ENCODE measurements at places on chromosomes 16 and 17. TPM values are rescaled to one million over a fixed set of nuclear protein-coding genes. Genes with fewer than 3 reads are reported as not detected.

DNA sequence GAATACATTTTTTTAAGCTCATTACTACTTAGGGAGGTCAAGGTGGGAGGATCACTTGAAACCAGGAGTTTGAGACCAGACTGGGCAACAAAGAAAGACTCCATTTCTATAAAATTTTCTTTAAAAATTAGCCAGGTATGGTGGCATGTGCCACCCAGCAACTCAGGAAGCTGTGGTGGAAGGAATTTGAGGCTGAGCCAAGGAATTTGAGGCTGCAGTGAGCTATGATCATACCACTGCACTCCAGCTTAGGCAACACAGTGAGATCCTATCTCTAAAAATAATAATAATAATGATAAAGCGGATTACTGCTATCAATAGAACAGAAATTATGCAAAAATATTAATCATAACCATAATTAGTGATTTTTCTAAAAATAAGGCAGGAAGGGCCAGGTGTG, 170.3 kb downstream of the COPRS start:
- H3K4me3 ChIP-seq: no peak overlapping the region
- H3K36me3 ChIP-seq: no peaks in the 10 kb centered on the region
- no peak overlapping the region for H3K27ac ChIP-seq
- no peak for DNase-seq

DNA sequence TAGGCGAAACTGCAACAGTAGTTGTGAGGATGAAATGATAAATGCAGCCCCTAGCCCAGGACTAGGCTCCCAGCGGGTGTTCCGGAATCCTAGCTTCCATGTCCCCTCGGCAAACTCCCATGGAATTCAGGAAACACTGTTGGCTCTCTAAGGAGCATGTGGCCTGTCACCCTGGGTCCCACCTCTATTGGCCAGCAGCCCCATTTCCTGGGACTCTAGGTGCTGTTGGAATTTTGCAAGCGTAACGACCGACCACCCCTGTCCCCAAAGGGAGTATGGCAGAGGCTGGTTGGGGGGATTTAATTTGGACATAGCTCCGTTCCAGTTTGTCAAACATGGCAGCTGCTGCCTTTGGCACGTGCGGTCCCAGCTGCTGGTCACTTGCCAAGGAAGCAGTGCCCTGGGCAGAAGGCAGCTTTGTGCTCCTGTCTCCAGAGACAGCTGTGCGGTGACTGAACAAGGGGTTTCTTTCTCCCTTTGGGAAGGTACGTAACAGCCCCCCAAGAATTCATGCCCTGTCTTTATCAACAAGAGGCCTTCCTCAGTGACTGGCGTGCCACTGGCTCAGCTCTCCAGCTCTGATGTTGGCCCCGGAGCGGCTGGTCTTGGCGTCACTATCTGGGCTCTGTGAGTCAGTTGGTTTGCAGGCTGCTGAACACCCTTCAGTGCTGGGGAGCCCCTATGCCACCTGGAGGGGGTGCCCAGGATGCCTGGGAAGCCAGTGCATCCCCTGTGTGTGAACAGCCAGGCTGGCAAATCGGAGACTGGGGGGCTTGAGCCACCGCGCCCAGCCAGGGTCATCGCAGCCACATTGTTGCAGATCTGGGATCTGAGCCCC, 235.2 kb upstream of the TNRC6C start:
- DNase-seq: no peak
- no peak overlapping the region for H3K27ac ChIP-seq
- H3K4me1 ChIP-seq: no peaks in the 10 kb centered on the region
- no peak overlapping the region for H3K4me3 ChIP-seq
- H3K36me3 ChIP-seq: no peaks in the 10 kb centered on the region

GRCh38 chr17:77381185-77381700, 240.5 kb downstream of the SEC14L1 start:
- H3K4me1 ChIP-seq: peaks cover 76% of the 10 kb centered on the region
- H3K27ac ChIP-seq: peak overlapping the region; percentile 36
- no peaks in the 10 kb centered on the region for H3K27me3 ChIP-seq
- H3K4me3 ChIP-seq: no peak overlapping the region

DNA sequence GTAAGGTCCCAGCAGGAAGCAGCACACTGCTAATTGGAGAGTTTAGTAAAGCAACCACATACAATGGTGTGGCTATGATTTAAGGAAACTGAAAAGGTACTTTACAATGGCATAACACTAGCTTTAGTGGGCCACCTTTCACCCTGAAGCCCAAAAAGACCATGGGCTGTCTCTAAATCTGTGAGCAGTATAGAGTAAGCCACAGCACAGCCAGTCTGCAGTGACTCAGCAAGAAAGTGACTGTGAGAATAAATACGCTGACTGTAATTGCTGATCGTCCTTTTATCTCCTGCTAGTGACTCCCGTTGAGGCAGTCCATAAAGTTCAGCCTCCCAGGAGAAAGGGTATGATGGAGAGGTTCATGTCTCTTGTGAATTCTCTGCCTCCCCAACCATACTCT, 679.8 kb upstream of the KIF2B start:
- DNase-seq: no peak
- H3K4me3 ChIP-seq: no peak overlapping the region
- H3K27ac ChIP-seq: no peak overlapping the region
- no peaks in the 10 kb centered on the region for H3K27me3 ChIP-seq
- H3K36me3 ChIP-seq: no peaks in the 10 kb centered on the region
- H3K4me1 ChIP-seq: no peaks in the 10 kb centered on the region

DNA sequence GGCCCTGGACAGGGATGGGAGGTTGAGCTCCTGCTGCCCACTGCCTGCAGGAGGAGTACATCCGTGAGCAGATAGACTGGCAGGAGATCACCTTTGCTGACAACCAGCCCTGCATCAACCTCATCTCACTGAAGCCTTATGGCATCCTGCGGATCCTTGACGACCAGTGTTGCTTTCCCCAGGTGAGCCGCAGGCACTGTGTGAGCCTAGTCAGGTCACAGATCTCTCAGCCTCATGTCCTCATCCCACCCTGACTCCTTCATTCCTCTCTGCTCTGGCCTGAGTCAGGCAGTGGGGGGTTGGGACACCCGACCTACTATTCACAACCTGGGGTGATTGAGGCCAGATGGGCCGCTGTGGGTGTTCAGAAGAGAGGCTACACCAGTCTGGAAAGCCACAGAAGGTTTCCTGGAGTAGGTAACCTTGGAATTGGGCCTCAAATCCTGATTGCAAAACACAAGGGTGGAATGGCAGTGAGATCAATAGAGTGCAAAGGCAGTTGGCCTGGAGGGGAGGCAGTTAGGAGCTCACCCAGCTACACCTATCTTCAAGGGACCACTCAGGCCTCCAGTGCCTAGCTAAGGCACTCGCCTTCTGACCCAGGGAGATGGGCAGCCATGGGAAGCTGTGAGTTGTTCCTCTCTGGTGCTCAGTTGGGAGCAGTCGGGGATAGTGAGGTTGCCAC, 29.7 kb downstream of the MYO15A start:
- H3K4me1 ChIP-seq: no peaks in the 10 kb centered on the region
- DNase-seq: no peak
- peaks cover 3% of the 10 kb centered on the region for H3K27me3 ChIP-seq
- H3K27ac ChIP-seq: no peak overlapping the region
- H3K36me3 ChIP-seq: no peaks in the 10 kb centered on the region
- no peak overlapping the region for H3K4me3 ChIP-seq

DNA sequence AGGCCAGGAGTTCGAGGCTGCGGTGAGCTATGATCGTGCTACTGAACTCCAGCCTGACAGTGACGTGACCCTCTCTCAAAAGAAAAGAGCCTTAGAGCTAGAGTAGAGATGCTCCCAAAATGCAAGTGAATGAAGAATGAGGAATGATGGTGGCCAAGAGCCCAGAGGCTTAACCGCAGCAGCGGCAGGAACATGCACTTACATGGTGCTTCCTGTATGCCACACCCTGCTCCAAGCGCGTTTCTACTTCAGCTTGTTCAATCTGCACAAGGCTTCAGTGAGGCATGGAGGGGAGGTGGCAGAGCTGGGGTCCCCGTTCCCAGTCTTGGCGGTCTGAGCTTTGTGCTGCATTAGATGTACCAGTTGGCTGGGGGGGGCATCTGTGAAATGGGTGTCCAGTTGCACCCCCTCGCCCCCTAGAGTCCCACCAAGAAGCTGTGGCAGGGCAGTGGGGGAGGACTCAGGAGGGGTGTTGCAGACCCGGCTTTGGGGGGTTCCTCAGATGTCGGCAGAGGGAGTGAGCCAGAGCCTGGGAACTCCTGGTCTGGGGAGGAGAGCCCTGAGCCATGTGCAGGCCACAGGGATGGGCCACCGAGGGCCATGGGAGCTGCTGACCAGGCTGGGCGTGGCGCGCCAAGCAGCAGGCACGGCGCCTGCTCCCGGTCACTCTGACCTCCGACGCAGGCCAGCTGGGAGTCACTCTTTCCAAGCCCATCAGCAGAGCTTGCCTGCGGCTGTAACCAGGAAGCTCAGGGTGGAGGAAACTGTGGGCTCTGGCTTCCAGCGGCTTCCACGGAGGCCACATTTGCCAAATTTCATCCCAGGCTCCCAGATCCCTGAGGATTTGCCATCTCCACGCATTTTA, 260.1 kb downstream of the PARN start:
- DNase-seq: no peak
- no peaks in the 10 kb centered on the region for H3K36me3 ChIP-seq
- H3K4me3 ChIP-seq: no peak overlapping the region

- H3K4me3 ChIP-seq: no peak overlapping the region
- peaks cover 9% of the 10 kb centered on the region for H3K4me1 ChIP-seq
- peak overlapping the region; percentile 75 for H3K27ac ChIP-seq
- H3K27me3 ChIP-seq: no peaks in the 10 kb centered on the region
- peak; percentile 16 for DNase-seq
- no peaks in the 10 kb centered on the region for H3K36me3 ChIP-seq
These were observed 256.7 kb downstream of the CDH11 start for GRCh38 chr16:64865069-64865696.

GRCh38 chr16:86073763-86074493, 175.0 kb downstream of the IRF8 start:
- H3K36me3 ChIP-seq: no peaks in the 10 kb centered on the region
- DNase-seq: no peak
- H3K4me1 ChIP-seq: peaks cover 17% of the 10 kb centered on the region
- peak overlapping the region; percentile 63 for H3K27ac ChIP-seq
- H3K4me3 ChIP-seq: no peak overlapping the region

- H3K4me1 ChIP-seq: peaks cover 17% of the 10 kb centered on the region
- H3K27ac ChIP-seq: peak overlapping the region; percentile 64
- no peaks in the 10 kb centered on the region for H3K27me3 ChIP-seq
These were observed 5.0 kb downstream of the DPH1 start for GRCh38 chr17:2034806-2035540.

DNA sequence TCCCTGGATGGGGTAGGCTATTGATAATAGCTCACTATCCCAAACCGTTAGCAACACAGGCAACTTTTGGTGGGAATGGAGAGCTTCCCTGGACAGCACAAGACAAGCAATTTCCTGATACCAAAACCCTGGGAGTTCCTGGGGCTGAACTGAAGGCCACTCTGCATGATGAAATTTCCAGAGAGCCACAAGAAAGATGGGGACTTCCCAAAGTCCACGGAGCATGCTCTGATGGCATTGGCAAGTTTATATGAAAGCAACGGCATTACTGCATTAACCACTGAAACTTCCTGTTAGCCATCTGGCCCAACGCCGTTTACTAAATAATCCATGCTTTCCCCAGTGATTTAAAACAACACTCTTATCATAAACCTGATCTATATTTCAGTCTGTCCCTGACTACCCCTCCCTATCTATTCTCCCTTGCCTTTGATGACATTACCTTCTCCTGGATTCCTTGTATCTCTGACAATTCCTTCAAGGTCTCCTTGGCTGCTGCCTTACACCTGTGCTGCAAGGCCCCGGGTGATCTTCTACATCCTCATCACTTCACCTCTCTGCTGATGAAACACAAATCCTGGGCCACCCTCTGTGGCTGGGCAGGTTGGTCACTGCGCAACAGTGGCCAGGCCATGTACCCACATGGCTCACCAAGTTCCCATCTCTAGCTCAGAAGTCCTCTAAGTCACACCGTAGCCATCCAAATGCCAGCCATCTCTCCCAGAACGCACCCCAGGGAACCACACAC, 108.5 kb upstream of the RCVRN start:
- no peak overlapping the region for H3K4me3 ChIP-seq
- peak; percentile 66 for DNase-seq
- no peaks in the 10 kb centered on the region for H3K27me3 ChIP-seq
- H3K4me1 ChIP-seq: peaks cover 2% of the 10 kb centered on the region

DNA sequence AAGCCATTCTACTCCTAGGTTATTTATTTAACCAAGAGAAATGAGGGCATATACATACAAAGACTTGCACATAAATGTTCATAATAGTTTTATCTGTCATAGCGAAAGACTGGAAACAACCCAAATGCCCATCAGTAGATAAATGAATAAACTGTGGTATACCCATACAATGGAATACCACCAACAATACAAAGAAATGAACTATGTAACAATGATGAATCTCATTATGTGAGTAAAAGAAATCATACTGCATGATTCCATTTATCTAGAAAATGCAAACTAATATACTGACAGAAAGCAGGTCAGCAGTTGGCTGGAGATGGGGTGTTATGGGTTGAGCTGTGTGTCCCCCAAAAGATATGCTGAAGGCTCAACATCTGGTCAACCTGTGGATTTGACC, 57.3 kb downstream of the CEP95 start:
- no peaks in the 10 kb centered on the region for H3K4me1 ChIP-seq
- H3K36me3 ChIP-seq: peaks cover 49% of the 10 kb centered on the region
- H3K4me3 ChIP-seq: no peak overlapping the region
- no peaks in the 10 kb centered on the region for H3K27me3 ChIP-seq

- H3K27ac ChIP-seq: no peak overlapping the region
- DNase-seq: no peak
- H3K4me3 ChIP-seq: no peak overlapping the region
- H3K36me3 ChIP-seq: peaks cover 30% of the 10 kb centered on the region
- peaks cover 4% of the 10 kb centered on the region for H3K4me1 ChIP-seq
- H3K27me3 ChIP-seq: no peaks in the 10 kb centered on the region
These were observed 5.5 kb downstream of the MRPL28 start for GRCh38 chr16:364595-365491.

GRCh38 chr17:46944931-46945330, 22.0 kb downstream of the GOSR2 start:
- no peak for DNase-seq
- H3K36me3 ChIP-seq: peaks cover 7% of the 10 kb centered on the region
- H3K27me3 ChIP-seq: no peaks in the 10 kb centered on the region
- no peak overlapping the region for H3K4me3 ChIP-seq
- peaks cover 10% of the 10 kb centered on the region for H3K4me1 ChIP-seq

Gene CACNG3
- total RNA-seq: not detected

Gene C16orf89
- not detected for total RNA-seq

Gene HSD17B1
- total RNA-seq: 0.56 TPM

Gene RILP
- 3.9 TPM for total RNA-seq

Gene CDH3
- not detected for total RNA-seq

Gene FDXR
- total RNA-seq: 12.2 TPM

Gene KCNJ18
- not detected for total RNA-seq

Gene NPIPB9
- 0.56 TPM for total RNA-seq

Gene KRTAP16-1
- total RNA-seq: not detected

Measured in IMR-90 (cell line).